ENCODE measurements at places on chromosomes 7 and 10.

DNA sequence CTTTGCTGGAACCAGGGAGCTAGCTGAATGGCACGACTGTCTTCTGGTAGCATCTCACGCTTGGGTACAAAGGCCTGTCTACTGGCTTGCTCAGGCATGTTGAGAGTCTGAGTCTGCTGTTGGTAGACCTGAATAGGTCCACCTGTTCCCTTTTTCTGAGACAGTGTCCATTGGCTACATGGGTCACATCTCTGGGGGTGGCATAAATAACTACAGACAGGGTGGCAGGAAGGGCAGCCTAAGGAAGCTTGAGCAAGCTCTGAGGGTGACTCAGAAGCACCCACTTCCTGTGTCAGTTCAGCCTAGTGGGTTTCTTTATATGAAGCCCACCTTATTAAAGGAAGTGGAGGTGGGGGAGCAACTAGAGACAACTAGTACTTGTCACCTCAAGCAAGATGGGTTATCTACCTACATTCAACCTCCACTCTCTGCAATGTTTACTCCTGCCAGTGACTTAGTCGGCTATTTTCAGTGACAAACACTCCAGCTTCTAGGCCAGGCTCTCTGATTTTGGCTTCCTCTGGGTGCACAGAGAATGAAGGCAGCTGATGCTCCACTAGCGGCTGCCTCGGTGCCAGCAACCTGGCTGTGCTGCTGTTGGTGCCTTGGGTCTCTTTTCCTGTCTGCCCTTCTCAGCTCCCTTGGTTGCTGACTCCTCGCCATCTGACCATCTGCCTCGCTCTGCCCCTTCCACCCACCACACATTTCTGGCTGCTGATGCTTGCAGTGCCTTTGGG, 5.7 kb upstream of the ZYX start:
- DNase-seq = peak; percentile 30

DNA sequence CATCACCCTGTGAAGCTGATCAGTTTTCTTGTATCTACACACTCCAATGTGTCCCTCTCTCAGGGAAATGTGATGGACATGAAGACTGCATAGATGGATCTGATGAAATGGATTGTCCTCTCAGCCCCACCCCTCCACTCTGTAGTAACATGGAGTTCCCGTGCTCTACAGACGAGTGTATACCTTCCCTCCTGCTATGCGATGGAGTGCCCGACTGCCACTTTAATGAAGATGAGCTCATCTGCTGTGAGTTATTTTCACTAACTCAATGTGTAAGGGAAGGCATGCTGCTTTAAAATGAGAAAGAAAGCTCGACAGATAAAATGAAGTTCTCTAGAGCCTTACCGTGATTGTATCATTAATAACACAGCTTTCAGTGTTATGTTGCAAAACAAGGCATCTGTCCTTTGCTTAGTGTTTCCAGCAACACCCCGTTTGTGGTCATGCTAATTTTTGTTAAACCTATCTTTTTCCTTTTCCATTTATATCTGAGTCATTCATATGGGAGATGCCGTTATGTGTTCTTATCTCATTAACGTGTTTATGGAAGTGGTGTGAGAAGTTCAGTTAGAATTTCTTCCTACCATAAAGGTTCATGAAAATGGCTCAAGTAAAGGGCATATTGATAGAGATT, 220.9 kb upstream of the PLXDC2 start:
- DNase-seq = no peak

DNA sequence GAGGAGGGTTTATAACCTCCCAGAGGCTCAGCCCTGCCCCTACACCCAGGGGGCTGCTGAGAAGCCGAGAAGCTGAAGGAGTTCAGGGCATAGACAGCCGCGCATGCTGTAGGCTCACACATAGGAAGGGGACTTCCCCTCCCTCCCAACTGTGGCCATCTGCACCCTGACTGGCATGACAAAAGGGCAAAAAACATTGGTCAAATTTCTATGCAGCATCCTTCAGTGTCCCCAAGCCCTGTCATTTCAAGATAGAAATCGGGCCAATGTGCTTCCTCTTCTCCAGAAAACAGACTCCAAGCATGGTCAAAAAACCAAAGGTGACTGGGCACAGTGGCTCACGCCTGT, 55.9 kb upstream of the MYL10 start:
- no peak for DNase-seq

GRCh38 chr7:157409753-157410727, 73.2 kb downstream of the DNAJB6 start:
- no peak for DNase-seq

GRCh38 chr10:5447611-5448071, 35.3 kb downstream of the NET1 start:
- DNase-seq = peak; percentile 14

GRCh38 chr7:86326847-86327246, 316.9 kb upstream of the GRM3 start:
- no peak for DNase-seq

DNA sequence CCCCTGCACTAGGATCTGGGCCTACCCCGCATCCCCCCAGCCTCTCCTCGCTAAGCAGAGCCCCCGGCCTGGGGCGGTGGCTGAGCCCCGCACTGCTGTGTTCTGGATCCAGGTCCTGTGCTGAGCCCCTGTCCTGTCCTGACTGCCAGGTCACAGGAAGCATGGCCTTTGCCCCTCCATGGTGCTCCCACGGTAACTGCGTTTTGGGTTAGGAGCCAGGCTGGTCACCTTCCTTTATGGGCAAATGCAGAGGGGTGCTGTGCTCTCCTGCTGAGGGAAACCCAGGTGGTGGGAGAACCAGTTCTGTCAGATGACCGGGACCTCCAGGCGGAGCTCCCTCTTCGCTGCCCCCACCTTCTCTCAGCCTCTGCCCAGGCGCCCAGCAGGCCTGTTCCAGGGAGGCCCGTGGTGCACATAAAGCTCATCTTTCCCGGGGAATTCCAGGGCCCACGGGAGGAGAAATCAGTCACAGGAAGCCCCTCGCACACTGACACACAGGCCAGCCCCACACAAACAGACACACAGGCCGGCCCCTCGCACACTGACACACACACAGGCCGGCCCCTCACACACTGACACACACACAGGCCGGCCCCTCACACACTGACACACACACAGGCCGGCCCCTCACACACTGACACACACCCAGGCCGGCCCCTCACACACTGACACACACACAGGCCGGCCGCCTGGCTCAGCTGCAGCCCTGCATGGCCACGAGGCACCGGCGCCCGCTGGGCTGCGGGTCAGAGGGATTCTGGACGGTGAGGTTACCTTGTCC, 75.6 kb downstream of the CFAP46 start:
- no peak for DNase-seq

GRCh38 chr7:2307690-2308107, 6.5 kb downstream of the SNX8 start:
- no peak for DNase-seq

DNA sequence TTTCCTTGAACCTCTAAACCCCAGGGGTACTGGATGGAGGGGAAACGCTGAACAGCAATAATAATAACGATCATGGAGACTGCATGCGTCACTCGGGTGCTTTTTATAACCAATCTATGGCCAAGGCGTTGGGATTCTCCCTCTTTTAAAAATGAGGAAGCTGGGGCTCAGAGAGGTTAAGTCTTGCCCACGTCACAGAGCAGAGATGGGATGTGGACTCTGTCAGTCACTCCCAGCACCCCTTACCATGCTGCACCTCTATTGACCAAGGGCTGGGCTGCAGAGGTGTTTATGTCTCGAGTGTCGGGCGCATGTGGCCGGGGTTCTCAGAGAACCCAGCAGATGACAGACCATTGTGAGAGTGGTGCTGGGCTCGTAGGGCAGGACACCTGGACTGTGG, 129.9 kb downstream of the CDH23 start:
- no peak for DNase-seq

DNA sequence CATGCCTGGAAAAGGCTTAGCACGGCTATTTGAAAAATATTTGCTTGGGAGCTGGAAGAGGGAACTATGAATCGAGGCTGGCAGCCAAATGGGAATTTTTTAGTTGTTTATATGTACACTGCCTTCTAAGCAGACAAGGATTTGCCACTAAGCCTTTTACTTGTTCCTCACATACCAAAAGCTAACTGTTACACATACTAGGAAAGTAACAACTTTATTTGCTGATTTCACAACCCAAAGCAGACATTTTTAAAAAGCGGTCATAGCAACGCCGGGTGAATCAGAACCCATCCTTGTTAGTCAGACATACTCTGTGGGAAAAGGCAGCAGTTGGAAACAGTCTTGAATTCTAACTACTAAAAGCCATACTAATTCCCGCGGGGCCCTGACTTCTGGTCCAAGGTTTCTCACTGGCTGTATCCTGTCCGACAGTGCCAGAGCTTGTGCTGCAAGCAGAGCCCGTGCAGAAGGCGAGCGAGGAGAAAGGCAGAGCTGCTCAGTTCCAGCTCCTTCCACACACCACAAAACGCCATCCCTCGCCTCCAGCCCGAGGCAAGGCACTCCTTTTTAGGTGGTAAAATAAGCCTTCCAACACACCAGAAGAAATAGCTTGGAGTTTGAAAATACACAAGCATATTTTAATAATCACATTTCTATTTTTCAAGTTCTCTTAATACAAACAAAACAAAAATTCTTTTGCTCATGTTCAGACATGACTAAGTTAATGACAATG, 89.2 kb downstream of the RNF216 start:
- no peak for DNase-seq

DNA sequence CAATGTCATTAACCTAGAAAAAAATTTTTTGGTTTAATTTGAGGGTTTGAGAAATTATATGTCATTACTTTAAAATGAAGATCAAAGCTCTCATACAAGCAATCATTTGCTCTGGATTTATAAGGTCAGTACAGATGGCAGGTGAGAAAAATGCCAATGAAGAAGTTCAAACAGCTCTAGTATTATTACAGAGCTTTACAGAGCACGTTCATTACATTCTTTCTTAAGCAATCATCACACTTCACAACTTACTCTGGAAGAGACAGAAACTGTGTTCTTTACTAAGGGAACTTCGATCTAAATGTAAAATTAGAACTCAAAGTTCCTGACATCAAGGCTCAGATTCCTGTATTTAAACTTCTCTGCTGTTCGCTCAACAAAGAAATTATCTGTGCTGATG, 153.4 kb downstream of the ATE1 start:
- DNase-seq = no peak

GRCh38 chr10:98236862-98237261, 31.1 kb downstream of the LOXL4 start:
- DNase-seq = no peak

GRCh38 chr7:141359740-141360415, 191.3 kb upstream of the AGK start:
- no peak for DNase-seq

- no peak for DNase-seq
Observed at GRCh38 chr7:101124376-101125056, 2.4 kb upstream of the SERPINE1 start.

- no peak for DNase-seq
Observed at GRCh38 chr10:102473445-102474331, 22.3 kb upstream of the C10orf95 start.

DNA sequence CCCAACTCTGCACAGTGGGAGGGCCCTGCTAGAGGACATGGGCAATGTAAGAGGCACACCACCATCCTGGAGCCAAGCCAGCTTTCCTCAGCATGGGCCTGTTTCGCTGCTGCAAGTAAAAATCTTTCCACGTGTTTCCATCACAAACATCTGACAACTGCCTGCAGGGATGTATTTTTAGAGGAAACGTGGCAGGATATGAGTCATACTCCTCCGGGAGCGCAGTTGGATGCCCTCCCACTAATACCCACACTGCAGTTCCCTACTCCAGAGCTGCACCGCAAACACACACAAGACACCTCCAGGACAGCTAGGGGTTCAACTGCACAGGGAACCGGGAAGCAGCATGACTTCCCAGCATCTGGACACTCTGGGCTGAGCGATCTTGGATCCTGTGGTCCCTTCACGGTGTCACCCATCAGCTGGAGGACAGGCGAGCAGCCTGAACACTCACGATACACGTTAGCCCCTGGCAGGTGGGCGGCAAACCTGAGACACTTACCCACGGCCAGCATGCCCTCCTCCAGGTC, 26.1 kb downstream of the PLAC9 start:
- no peak for DNase-seq

DNA sequence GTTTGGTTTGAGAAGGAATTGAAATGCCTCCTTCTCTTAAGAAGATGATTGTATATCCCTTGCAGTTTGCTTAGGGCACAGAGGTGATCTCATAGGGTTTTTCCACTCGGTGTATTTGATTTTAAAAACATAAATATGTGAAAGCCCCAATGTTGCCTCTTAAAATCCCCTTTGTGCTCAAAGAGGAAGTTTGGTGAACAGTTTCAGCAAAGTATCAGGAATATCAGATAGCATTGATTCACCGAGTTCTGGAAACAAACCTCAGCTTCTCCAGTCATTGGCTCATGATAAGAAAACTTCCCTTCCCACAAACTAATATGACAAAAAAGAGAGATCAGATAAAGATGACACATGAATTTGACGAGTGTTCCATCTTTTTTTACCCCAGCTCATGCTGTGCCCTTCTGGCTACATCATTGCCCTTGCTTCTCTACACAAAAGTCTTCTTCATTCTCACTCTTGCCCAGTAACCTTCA, 20.1 kb upstream of the SMNDC1 start:
- no peak for DNase-seq

- no peak for DNase-seq
Observed at GRCh38 chr7:45682836-45683555, 108.8 kb downstream of the ADCY1 start.

DNA sequence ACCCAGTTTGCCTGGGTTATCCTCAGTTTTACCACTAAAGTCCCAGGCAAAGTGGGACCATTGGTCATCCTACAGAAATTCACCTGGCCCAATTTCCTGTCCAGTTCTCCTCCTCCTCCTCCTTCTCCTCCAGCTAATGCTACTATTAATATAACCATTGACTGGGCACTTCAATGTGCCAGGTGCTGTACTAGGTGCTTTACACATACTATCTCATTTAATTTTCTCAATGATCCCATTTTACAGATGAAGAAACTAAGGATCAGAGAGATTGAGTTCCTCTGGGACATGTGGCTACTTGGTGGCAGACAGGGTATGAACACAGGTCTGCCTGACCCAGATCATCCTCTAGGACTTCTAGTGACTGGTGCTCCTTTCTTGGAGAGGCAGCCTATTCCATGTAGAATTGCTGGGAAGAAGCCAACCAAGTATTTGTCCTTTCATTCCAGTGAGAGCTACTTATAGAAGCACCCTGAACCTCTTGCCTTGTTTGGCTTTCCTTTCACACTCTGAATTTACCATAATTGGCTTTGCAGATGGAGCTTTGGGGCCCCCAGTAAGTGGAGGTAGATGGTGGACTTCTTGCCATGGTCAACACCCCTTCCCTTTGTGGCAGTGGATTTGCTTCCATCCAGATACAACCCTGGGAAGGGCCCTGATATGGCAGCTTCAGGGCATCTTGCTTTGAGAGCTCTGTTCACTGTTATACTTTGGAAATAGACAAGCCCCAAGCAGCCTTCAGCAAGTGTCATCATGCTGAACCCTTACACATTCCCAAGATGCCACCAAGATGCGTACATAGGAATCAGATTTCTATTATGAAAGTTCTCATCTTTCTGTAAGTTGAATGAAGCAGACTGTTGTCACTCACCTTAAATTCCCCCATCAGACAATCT, 78.7 kb downstream of the MYOF start:
- DNase-seq = no peak

- DNase-seq = no peak
Observed at GRCh38 chr10:71629131-71629530, 90.4 kb downstream of the C10orf105 start.

Measured in activated T-cell treated with anti-CD3 and anti-CD28 coated beads for 24 hours (primary cell).